Bronchus fibroblast of lung (primary cell): ENCODE measurements at places on chromosomes 13 and 19. TPM values are rescaled to one million over a fixed set of nuclear protein-coding genes. Genes with fewer than 3 reads are reported as not detected.

The IPO5 gene
- total RNA-seq, result 153 and 154 TPM in 2 replicates

The ATP4A gene
- total RNA-seq, result not detected in 2 replicates

The GARIN5A gene
- 0.84 and 1.3 TPM in 2 replicates for total RNA-seq

The ITGBL1 gene
- 22.1 and 24.9 TPM in 2 replicates for total RNA-seq

The HRC gene
- total RNA-seq, result not detected in 2 replicates

The S1PR2 gene
- total RNA-seq, result 14.1 and 14.8 TPM in 2 replicates

The ZNF90 gene
- 1.6 and 2.2 TPM in 2 replicates for total RNA-seq
